Psoas muscle (tissue), 8 donors: ENCODE measurements at places on chromosomes 11 and 22.
A peak's percentile ranks its signal among the peaks of the same experiment; 100 is the strongest.

DNA sequence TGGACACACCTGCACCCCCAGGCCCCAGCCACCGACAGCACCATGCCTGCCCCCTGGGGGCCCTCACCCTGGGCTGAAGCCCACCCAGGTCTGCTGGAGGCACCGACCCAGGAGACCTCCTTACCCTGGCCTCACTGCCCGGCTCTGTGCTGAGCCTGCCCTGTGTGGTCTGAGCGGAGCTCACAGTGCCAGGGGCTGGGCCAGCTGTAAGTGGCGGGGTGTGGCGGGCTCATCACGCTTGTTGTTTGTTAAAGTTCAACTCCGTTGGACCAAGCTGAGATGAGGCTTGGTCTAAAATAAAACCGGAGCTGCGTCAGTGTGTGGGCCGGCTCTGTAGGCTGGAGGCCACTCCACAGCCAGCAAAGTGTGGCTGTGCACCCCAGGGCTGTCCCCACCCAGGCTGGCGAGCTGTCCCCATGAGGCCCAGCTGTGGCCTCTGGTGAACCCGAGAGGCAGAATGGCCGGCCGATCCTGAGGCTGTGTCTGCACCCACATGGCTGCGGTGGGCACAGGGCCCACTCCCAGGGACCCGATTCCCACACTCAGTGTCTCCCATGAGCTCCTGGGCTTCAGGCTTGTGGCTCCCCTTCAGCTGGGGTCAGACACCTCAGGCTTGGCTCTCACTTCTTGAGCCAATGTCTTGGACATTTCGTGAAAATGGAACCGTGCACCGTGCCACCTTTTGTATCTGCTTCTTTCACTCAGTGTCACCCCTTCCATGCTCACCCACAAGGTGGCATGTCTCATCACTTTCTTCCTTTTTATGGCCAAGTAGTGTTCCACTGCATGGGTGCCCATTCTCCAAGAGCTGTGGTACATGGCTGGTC, 137.9 kb downstream of the CTTN start:
- H3K4me1 ChIP-seq = no peaks in the 10 kb centered on the region
- H3K36me3 ChIP-seq = no peaks in the 10 kb centered on the region
- no peak overlapping the region for H3K4me3 ChIP-seq
- peak; percentile 7 for DNase-seq
- H3K27ac ChIP-seq = no peak overlapping the region

DNA sequence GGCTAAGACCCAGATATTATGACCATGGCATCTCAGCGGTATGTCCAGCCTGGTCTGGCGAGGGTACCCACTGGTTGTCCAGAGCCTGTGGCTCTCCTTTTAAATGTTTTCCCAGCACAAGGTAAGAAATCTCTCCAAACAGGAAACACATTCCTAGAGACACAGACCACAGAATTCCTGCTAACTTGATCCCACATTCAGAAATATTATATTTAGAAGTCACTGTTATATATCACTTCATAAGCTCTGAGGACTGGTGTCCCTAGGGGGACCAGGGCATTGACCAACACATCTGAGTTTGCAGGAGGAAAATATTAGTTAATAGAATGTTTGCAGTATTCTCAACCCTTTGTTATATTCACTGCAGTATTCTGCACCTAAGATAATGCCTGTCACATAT, 23.1 kb downstream of the TMPRSS13 start:
- DNase-seq = no peak
- H3K27me3 ChIP-seq = no peaks in the 10 kb centered on the region
- H3K4me1 ChIP-seq = no peaks in the 10 kb centered on the region
- no peak overlapping the region for H3K4me3 ChIP-seq

GRCh38 chr11:129447654-129448239, 72.1 kb downstream of the BARX2 start:
- DNase-seq = no peak
- H3K27me3 ChIP-seq = peaks cover 2% of the 10 kb centered on the region
- H3K36me3 ChIP-seq = no peaks in the 10 kb centered on the region
- no peak overlapping the region for H3K27ac ChIP-seq

DNA sequence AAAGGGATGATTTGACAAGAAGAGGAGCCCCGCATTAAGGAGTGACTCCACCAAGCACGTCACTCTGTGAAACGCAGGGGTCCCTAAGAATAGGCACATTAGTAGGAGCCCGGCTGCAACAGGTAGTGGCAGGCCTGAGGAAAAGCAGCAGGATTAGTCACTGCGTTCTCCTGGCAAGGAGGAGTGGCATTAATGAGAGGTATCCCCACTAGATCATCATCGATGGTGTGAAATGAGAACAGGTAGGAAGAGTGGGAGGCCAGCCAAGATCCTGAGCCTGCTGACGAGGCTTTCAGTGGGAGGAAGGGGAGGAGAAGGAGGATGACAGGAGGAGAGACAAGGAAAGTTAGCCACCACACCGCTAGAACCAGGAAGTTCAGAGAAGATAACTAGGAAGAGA, 38.6 kb downstream of the NRXN2 start:
- H3K36me3 ChIP-seq = no peaks in the 10 kb centered on the region
- H3K27ac ChIP-seq = no peak overlapping the region
- no peaks in the 10 kb centered on the region for H3K27me3 ChIP-seq
- no peak for DNase-seq

DNA sequence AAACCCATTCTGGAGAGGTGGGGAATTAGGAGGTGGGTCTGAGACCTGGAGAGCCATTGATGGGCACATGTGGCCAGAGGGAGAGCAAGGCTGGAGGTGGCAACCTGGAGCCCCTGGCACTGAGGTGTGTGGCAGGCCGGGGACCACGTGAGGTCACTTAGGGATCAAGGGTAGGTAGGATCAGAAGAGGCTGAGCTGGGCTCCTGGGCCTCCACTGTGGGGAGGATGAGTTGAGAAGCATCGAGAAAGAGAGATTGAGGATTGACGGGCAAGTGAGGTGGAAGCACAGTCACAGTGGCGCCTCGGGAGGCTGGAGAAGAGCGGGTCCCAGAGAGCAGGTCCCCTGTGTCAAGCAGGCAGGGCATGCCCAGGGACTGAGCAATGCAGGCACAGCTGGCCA, 4.1 kb downstream of the GNAZ start:
- peak; percentile 26 for DNase-seq
- no peaks in the 10 kb centered on the region for H3K27me3 ChIP-seq
- no peak overlapping the region for H3K27ac ChIP-seq
- no peak overlapping the region for H3K4me3 ChIP-seq
- no peaks in the 10 kb centered on the region for H3K4me1 ChIP-seq

- H3K4me1 ChIP-seq = peaks cover 23% of the 10 kb centered on the region
- H3K27ac ChIP-seq = peak overlapping the region; percentile 58
- H3K27me3 ChIP-seq = no peaks in the 10 kb centered on the region
- no peak overlapping the region for H3K4me3 ChIP-seq
- DNase-seq = no peak
Measured at GRCh38 chr11:9787260-9787659, 123.4 kb downstream of the SWAP70 start.
